ENCODE measurements at places on chromosomes 13 and 19. TPM values are rescaled to one million over a fixed set of nuclear protein-coding genes. Genes with fewer than 3 reads are reported as not detected.

The NDUFA11 gene
- 703 TPM for total RNA-seq

GRCh38 chr13:22934744-22935523, 245.8 kb upstream of the SGCG start:
- DNase-seq = no peak

- DNase-seq = no peak
These were observed 226.6 kb downstream of the PCCA start for GRCh38 chr13:100315522-100315921.

DNA sequence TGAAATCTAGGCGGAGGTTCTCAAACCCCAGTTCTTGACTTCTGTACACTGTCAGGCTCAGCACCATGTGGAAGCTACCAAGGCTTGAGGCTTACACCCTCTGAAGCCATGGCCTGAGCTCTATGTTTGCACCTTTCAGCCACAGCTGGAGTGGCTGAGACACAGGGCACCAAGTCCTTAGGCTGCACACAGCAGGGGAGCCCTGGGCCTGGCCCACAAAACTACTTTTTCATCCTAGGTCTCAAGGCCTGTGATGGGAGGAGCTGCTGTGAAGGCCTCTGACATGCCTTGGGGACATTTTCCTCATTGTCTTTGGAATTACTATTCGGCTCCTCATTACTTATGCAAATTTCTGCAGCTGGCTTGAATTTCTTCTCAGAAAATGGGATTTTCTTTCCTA, 503.2 kb upstream of the PCDH20 start:
- DNase-seq = no peak

- DNase-seq = no peak
These were observed 138.6 kb upstream of the KLF12 start for GRCh38 chr13:74272826-74273225.

DNA sequence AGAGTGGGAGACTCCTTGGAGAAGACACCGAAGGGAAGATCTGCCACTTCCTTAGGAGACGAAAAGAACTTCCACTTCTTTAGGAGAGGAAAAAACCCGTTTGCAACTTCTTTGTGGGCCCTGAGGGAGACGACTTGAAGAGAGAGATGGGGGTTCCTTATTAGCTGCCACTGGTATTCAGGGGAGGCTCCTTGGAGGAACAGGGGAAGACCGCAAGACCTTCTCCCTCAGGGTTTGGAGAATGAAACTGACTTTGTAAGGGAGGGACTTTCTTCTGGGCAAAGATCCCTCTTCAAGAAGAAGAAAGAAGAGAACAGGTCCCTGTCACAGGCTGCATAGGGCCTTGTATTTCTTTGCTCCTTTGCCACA, 416 bp downstream of the BCKDHA start:
- DNase-seq = no peak

DNA sequence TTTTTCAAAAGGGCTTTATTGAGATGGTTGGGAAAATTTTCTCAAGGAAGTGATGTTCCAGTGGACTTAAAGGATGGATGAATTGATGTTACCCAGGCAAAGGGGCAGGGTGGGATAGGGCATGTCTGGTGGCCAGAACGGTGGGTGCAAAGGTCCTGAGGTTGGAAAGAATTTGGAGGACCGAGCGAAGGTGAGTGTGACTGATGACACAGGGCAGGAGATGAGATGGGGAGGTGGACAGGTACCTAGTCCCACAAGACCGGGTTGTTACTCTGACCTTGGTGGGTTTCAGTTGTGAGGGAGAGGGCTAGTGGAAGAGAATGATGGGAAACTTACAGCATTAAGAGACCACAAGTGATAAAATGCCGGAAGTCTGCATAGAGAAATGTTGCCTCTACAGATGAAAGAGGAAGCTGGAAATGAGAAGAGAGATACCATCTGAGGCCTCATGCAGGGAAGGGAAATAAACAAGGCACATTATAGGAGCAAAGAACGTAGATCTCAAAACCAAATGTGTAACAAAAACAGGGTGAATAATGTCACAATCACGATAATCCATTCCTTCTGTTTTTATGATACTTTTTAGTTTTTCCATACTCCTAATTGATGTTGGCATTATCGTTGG, 4.5 kb downstream of the ADGRE1 start:
- no peak for DNase-seq

- no peak for DNase-seq
These were observed 6.4 kb upstream of the CDADC1 start for GRCh38 chr13:49241296-49241695.

The MYBPC2 gene
- not detected for total RNA-seq

The FXYD5 gene
- 32.9 TPM for total RNA-seq

GRCh38 chr13:27535546-27535945, 84.8 kb downstream of the LNX2 start:
- DNase-seq = no peak

GRCh38 chr13:94312511-94313216, 166.8 kb downstream of the DCT start:
- DNase-seq = no peak

GRCh38 chr19:10835754-10836478, at the start of gene TMED1:
Gene TMED1, minus strand, starts transcription at chr19:10836212. Its CDS starts 21 bp downstream, at chr19:10836191.
- peak; percentile 100 for DNase-seq

The CD79A gene
- 0.24 TPM for total RNA-seq

The KLK10 gene
- total RNA-seq = not detected

DNA sequence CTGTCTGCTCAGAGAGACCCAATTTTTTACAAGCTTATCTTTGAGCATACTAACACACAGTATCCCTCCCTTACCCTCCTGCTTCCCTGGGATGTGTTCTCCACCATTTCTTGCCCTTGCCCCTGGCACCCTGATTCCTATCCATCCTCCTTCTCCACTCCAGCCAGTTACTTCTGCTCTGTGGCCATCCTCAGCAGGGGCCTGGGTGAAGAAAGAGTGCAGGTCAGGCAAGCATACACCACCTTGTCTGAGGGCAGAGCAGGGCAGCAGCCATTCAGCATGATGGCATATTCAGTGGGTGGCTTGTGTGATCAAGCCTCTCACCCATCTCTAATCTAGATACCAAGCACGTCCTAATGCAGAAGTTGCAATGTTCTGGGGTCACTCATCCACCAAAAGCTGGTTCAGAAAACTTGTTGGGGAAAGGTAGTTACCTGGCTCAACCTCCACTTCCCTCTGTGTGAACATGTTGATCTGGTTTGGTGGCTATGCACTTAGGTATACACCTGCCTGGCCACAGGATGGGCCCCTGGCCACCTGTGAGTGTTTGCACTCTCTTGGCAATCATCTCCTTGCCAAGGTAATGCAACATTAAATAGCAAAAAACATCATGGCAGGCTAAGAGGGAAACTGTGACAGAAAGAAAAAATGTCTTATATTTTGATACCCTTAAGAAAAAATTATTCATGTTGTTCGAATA, 900.3 kb upstream of the MIR17HG start:
- no peak for DNase-seq

DNA sequence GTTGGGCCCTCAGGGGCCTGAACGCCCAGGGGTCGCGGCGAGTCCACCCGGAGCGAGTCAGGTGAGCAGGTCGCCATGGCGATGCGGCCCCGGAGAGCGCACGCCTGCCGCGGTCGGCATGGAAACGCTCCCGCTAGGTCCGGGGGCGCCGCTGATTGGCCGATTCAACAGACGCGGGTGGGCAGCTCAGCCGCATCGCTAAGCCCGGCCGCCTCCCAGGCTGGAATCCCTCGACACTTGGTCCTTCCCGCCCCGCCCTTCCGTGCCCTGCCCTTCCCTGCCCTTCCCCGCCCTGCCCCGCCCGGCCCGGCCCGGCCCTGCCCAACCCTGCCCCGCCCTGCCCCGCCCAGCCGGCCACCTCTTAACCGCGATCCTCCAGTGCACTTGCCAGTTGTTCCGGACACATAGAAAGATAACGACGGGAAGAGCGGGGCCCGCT, at the start of gene CCNA1:
Gene CCNA1 (plus strand): TSS at position 390 of the 439 bp plus-strand sequence. CDS start 562 bp downstream, outside the sequence.
- DNase-seq = peak; percentile 55

The N4BP2L1 gene
- total RNA-seq = not detected

DNA sequence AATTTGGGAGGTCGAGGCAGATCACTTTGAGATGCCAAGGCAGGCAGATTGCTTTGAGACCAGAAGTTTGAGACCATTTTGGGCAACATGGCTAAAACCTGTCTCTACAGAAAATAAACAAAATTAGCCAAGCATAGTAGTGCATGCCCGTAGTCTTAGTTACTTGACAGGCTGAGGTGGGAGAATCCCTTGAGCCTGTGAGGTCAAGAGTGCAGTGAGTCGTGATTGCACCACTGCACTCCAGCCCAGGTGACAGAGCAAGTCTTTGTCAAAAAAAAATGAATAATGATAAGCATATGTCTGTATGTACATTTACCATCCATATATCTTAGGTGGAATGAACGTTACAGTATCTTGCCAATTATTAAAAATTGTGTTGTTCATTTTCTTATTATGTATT, 2447.7 kb downstream of the PCDH9 start:
- DNase-seq = no peak

DNA sequence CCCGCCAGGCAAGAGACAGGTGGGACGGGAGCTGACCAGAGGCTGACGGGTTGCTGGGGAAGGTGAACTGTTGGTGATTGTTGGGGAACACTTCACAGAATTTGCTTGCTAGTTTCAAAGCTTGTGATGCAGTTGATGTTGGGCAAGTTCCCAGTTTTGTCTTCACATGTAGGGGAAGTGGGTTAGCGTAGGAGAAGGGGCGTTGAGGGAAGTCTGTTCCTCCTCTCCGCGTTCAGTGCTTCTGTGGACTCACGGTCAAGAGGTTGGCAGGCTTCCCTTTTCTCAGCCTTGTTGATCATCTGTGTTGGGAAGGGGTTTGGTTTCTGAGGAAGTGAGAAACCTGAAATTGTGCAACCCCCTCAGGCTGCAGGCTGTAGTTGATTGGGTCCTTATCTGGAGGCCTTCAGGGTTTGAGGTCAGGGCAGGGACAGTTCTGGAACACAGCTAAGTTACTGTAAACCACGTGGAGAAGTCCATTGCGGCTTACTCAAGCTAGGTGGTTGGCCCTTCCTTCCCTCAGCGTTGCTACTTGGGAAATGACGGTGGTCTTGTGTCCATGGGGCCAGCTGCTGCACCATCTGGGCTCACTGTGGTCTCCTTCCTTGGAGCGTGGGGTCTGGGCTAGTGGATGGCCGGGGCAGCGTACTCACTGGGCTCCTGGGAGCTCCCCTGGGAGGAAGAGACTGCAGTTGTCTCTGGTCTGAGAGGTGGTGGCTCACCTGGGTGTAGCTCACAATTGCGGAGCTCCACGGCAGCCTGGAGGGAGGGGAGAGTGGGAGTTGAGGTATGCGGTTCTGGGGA, 7.5 kb downstream of the RPS9 start:
- DNase-seq = peak; percentile 31

The MEDAG gene
- total RNA-seq = not detected

DNA sequence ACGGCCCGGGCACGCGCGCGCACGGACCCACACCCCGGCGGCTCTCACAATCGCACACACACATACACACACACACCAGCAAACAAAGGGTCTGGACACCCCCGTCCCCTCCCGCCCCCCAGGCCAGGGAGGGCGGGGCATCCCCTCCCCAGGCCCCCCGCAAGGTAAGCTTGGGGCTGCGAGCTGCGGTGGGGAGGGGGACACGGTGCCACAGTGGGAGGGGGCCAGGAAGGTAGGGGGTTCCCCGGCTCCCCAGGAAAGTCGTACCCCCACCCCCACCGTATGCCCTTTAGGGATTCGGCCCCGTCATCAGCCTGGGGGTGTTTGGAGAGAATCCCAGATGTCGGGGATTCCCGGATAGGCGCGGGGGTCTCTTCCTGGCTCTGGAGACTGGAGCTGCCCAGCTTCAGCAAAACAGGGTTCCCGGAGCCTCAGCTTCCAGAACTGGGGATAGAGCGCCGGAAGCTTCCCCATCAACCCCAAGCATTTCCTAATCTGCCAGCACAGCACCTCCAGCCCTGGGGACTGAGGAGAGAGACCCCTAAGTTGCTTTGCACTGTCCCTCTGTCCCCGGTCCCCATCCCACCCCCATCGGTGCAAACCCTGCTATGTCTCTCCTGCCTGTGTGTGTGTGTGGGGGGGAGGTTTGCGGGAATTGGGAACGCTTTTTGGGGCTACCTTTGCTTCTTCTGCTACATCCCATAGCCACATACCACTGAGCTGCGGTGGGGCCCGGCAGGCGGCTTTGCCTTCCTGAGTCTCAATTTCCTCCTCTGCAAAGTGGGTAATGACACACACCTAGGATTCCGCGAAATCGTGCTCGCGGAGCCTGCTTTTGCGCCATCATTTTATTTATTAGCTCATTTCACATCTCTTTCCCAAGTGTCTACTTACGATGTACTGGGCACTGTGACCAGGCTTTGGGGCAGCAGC, 1.8 kb upstream of the CDC37 start:
- DNase-seq = no peak

GRCh38 chr19:51131780-51132680, 7.3 kb downstream of the SIGLEC9 start:
- no peak for DNase-seq

The RGCC gene
- total RNA-seq = 3.1 TPM

The KLK4 gene
- total RNA-seq = not detected

GRCh38 chr13:35260316-35260715, 216.2 kb downstream of the MAB21L1 start:
- DNase-seq = no peak

DNA sequence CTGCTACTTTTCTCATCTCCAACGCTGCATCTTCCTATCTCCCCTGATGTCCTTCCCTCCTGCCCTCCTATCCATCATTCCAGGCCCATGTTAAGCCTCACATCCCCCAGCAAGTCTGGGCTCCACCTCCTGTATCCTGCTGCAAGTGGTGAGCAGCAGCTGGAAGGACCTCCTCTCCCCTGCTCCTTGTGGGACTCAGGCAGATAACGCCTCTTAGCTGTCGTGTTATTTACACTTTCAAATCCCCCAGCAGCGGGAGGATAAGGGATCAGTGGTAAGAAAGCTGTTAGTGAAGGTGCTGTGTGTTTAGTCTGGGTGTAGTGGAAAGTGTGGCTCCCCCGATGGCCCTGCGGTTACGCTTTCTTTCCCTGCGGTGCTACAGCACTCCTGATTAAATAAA, 211.9 kb downstream of the ZNF536 start:
- DNase-seq = no peak

- DNase-seq = no peak
These were observed 46.2 kb downstream of the GATAD2A start for GRCh38 chr19:19451429-19452242.

GRCh38 chr13:41568143-41568971, 111.0 kb downstream of the RGCC start:
- DNase-seq = no peak

DNA sequence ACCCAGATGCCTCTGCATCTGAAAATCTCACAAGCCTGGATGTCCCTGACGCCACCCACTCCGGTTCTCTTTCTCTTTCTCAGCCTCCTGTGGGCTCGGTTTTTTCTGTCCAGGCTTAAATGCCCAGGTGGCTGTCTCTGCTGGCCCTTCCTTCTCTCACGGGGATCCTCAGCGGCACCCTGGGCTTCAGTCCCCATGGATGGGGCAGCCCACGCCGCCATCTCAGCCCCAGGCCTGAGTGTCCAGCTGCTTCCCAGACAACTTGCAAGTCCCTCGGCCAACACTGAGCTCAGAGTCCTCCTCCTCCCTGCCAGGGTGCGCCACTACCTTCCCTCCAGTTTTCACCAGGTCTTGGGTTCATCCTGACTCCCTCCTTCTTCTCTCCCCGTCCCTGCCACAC, 6.4 kb downstream of the FBN3 start:
- DNase-seq = no peak

The DHRS12 gene
- total RNA-seq = 5.9 TPM

- no peak for DNase-seq
These were observed 87.8 kb downstream of the CCNA1 start for GRCh38 chr13:36520111-36520510.

The PSPN gene
- 1.3 TPM for total RNA-seq

The TPTE2 gene
- not detected for total RNA-seq

All from SJSA1 (cell line).